Stimulated activated CD4-positive, alpha-beta T cell treated with anti-CD3 and anti-CD28 coated beads, Interleukin-2, amount 100 ng/mL, for 48 hours (primary cell): ENCODE measurements at places on chromosomes 7 and 10.

DNA sequence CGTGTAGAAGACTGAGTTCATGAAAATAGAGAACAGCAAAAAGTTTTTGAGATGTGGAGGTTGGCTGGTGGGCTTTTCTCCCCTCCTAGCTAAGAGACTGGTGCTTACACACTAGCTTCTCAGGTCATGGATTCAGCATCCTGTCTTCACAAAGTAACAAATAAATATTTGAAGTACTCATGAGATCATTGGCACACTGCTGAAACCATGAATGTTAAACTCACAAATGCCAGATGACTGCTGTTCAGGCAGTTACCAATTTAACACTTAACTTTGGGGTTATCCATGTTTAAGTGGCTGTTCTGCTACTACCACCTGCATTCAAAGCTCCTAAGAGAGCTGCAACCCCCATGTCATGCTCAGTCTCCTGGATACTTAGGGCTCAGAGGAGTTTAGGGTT lies 119.0 kb upstream of the BET1 start:
- no peak for DNase-seq

GRCh38 chr10:107059872-107060271 lies 104.6 kb downstream of the SORCS1 start:
- no peak for DNase-seq

- DNase-seq = no peak
Observed at GRCh38 chr10:53314876-53315275, 542.3 kb upstream of the MBL2 start.

DNA sequence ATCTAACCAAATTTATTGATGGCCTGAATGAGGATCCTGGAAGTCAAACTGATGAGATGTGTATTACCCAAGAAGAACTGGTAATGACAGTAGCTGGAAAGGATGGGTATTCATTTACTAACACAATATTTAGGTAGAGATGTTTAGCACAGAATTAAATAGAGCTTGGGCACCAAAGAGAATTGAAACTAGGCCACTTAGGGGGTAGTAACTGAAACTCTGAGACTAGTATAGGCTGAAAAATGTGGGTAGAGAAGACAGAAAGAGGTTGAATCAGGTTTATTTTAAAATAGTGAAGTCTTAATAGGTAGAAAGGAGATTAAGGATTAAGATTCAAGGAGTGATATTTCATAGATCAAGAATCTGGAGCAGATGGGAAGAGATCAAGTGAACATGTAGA lies 155.8 kb downstream of the MLLT10 start:
- no peak for DNase-seq

- no peak for DNase-seq
Observed at GRCh38 chr10:73865459-73866442, 8.6 kb downstream of the CAMK2G start.

GRCh38 chr10:121694327-121694965 lies 96.2 kb upstream of the FGFR2 start:
- no peak for DNase-seq

GRCh38 chr7:23254051-23254681 lies 7.6 kb downstream of the GPNMB start:
- no peak for DNase-seq

- DNase-seq = no peak
Observed at GRCh38 chr10:2488446-2489005, 578.8 kb upstream of the PFKP start.

DNA sequence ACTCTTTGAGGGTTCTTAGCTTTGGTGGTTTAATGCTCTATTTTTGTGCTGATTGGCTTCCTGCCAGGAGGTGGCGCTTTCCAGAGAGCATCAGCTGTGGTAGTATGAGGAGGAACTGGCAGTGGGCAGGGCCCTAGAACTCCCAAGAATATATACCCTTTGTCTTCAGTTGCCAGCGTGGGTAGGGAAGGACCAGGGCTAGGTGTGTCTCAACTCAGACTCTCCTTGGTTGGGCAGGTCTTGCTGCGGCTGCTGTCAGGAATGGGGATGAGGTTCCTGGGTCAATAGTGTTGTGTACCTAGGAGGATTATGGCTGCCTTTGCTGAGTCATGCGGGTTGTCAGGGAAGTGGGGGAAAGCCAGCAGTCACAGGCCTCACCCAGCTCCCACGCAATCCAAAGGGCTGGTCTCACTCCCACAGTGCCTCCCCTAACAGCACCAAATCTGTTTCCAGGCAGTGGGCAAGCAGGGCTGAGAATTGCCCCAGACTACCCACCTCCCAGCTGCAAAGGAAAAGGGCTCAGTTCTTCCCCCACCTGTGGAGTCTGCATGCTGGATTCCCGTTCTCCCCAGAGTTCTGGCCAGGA lies 191.5 kb downstream of the PHTF2 start:
- DNase-seq = peak; percentile 17

DNA sequence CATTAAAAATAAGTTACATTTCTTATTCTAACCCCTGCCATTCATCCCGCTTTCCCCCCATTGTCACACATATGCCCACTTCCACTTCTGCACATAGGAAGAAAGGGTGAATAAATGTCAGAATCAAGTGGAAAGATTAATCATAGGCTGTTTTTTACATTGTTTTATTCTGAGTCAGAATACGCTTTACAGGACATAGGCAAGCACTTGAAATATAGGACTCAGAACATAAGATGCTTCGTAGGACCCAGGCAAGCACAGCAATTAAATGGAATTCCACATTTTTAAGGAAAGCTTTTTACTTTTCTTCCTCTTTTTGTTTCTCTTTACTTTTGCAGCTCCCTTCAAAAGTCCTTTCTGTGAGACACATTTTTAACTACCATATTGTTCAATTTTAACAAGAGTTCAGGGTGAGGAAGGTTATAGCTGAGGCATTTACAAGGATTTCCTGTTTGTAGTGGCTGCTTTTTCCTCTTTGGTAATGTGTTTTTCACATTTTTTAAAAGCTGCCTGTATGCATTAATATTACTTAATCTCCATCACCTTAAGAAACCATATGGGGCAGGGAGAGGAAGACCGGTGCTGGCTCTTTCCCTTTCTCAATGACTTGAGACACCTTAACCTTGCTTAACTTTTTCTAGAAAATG lies 130.0 kb downstream of the TES start:
- no peak for DNase-seq

DNA sequence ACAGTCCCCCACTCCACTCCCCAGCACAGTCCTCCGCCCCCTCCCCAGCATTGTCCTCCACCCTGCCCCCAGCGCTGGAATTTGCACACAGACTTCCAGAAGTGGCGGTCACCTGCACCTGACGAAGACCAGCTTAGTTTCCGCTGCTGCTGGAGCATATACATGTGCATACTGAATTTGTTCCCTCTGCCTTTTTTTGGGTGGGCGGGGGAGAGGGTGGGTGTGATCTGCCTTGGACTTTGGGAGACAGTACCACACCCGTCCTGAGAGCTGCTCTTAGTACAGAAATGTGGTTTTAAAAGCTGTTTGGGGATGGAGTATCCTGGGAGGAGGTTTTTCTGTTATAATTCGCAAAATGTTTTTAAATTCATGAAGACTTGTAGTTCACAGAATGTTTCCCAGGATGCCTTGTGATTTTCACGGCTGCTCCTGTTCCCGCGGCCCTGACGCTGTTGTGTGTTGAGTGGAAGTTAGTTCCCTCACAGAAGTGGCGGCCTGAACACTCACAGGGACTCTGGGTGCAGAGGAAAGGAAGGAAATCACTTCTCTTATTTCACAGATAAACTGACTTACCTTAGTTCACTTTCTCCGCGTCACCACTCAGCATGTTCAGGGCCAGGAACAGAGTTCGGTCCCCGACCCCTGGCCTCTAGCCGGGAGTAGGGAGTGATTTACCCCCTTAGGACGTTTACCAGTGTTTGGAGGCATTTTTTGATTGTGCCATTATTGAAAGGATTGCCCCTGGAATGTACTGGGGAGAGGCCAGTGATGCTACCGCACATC lies 18.6 kb downstream of the PFKP start:
- no peak for DNase-seq

GRCh38 chr7:13307040-13307439 lies 619.6 kb downstream of the ARL4A start:
- DNase-seq = no peak

- no peak for DNase-seq
Observed at GRCh38 chr7:49643321-49643720, 130.1 kb upstream of the VWC2 start.

- no peak for DNase-seq
Observed at GRCh38 chr10:101995451-101996063, 60.4 kb downstream of the ARMH3 start.

GRCh38 chr7:94397722-94398121 lies 3.0 kb downstream of the COL1A2 start:
- no peak for DNase-seq

GRCh38 chr10:78471723-78472550 lies 438.3 kb downstream of the RPS24 start:
- DNase-seq = no peak

DNA sequence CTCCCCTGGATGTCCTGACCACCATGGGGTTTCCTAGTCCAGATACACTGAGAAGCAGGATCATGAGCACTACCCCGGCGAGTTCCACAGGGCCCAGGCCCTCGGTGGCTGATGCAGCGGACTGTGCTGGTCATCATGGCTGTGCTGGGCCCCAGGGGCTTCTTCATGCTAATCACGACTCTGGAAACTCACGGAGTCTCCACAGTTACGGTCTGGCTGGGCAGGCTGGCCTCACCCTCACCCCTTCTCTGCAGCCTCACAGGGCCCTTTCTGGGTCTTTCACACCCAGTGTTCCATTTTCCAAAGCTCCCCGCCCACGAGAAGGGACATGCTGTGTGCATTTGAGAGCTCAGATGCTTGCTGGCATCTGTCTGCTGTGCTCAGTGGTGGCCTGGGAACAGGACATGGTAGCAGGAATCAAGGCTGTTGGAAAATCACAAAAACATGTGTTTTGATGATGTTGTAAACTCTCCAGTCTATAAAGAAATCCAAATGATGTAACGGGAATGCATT lies 119.0 kb downstream of the PTPN20 start:
- no peak for DNase-seq

DNA sequence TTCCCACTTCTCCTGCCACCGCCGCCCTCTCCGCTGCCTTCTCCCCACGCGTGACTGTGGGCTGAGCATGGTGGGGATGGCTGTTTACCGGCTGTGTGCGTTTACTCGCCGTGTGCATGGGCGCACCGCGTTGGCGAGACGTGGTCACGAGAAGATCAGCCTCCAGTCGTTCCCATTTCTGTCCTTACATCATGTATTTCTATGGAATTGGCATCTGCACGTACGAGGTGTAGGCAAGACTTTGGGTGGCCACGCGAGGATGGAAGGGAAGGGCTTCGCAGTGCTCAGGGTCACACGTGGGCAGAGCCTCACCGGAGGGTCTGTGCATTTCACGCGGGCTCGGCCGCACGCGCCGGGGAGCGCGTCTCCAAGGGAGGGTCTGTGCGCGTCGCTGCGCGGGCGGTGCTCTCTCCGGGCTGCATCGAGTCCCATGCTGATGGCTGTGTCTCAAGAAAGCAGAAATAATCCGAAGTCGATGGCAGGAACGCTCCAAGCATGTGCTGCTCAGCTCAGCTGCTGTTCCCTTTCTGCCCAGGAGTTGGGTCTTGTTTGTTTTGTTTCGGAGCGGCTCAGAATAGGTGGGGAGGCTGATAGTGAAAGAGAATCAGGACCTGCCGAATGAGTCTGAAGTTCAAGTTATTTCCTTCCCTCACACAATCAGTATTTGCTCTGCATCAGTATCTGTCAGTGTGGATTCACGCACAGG lies 973 bp downstream of the CAMK1D start:
- peak; percentile 23 for DNase-seq

GRCh38 chr7:22612776-22613175 lies 112.8 kb upstream of the STEAP1B start:
- DNase-seq = no peak

DNA sequence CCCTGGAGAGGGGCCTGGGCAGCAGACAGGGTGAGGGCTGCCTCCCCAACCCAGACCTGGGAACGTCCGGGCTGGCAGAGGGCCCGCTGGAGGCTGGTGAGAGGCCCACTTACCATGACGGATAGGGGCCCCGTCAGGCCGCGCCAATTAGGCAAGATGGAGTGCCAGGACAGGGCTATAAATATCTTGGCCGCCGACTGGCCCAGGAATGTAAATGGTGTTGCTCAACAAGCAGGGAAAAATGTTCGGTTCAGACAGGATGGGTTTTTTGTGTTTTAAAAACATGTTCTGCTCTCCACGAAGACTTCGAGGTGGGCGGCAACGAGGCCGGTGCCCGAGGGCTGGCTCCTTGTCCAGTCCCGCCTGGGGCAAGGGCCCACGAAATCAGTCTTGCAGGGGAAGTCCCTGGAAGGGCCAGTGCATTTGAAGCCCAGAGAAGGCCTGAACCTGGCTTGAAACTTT lies 35.8 kb upstream of the ELN start:
- DNase-seq = no peak

- DNase-seq = no peak
Observed at GRCh38 chr10:44973323-44974081, 5.1 kb downstream of the DEPP1 start.

DNA sequence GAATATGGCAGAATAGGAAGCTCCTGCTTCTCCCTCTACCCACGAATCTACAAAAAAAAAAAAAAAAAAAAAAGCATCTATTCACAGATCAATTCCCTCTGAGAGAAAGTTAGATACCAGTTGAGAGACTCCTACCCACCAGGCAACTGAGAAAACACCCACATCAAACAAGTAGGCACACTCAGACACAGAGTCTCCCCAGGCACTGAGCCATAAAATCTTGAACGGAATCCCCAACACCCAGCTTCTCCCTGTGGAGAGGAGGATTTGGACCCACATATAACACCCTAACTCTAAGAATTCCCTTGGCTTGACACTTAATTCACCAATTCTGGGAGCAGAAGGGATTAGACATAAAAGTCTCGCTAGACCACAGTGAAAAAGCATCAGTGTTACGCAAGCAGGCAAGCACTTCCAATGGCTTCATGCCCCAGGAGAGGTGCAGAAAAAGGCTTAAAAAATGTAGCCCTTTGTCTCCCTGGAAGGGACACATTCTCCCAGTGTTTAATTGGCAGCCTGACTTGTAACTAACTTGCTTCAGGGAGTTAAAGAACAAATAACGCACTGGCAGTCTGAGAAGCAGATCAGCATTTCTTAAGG lies 192.2 kb downstream of the ELAPOR2 start:
- DNase-seq = no peak

DNA sequence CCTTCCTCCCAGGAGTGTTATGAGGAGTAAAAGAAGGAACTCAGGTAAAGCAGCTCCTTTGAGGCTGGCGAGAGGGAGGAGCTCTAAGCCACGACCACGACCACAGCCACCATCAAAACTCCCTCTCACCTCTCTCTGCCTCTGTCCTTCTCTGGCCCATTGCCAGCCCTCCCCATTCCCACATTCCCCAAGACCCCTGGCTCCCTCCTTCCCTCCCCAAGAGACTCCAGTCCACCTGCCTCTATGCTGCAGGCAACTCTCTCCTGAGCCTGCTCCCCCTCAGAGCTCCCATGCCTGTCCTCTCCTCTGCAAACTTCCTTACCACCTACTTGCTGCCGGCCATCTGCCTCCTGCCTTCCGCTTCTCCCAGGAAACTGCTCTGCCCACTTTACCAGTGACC lies 9.5 kb downstream of the SLIT1 start:
- no peak for DNase-seq
